ENCODE measurements at places on chromosomes 2 and 18.

DNA sequence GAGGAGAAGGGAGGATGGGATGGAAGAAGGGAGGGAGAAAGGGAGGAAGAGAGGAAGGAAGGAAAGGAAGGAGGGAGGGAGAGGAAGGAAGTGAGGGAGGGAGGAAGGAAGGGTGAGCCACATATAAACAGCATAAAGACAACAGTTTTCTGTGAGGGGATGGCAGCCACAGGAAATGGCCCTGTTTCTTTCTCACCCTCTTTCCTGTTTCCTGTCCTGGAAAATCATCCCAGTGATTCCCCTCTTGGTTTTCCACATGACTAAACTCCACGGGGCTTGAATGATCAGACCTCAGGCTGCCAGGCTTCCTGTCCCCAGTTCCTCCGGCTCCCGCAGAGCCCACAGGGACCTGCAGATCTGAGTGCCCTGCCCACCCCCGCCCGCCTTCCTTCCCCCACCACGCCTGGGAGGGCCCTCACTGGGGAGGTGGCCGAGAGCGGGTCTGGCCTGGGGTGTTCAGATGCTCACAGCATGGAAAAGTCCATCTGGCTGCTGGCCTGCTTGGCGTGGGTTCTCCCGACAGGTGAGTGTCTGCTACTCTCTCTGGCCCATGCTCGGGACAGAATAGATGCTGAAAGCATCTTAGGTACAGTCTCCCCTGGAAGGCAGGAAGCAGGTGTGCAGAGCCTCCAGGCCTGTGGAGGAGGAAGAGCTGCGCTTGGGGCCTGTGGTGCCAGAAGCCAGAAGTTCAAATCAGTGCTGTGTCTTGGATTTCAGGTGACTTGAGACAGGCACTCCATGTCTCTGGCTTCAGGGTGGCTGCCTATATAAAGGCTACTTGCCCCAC lies at the start of gene SIGLEC15:
TSS of gene SIGLEC15 (plus strand) at position 418 of the 787 bp plus-strand sequence. CDS start at position 472, 54 bp downstream.
- DNase-seq, result no peak

DNA sequence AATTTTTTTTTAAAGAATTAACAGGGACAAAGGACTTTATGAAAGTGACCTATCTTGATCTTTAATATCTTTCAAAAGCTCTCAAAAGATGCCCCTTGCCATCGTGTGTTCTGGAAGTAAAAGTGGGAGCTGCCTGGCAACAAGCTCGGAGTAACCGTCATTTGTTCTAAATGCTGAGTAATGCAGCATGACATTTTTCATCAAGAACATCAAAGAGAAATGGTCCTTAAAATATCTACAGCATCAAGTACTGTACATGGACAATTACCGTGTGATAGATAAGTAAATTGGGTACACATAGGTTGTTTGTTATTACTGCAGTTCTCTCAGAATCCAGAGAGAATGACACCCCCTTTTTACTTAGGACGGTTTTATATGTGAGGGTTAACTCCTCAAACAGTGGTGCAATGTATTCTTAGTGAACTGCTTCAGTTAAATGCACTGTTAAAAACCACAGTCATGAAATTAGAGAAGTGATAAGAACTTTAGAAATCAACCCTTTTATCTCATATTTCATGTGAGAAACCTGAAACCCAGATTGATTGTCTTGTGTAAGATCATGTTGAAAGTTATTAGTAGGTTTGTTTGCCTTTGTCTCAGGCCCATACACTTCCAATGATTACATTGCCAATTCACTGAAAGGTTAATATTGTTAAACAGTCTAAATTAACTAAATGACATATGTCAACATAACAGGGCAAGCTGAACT lies 90.6 kb upstream of the HNMT start:
- DNase-seq, result no peak

DNA sequence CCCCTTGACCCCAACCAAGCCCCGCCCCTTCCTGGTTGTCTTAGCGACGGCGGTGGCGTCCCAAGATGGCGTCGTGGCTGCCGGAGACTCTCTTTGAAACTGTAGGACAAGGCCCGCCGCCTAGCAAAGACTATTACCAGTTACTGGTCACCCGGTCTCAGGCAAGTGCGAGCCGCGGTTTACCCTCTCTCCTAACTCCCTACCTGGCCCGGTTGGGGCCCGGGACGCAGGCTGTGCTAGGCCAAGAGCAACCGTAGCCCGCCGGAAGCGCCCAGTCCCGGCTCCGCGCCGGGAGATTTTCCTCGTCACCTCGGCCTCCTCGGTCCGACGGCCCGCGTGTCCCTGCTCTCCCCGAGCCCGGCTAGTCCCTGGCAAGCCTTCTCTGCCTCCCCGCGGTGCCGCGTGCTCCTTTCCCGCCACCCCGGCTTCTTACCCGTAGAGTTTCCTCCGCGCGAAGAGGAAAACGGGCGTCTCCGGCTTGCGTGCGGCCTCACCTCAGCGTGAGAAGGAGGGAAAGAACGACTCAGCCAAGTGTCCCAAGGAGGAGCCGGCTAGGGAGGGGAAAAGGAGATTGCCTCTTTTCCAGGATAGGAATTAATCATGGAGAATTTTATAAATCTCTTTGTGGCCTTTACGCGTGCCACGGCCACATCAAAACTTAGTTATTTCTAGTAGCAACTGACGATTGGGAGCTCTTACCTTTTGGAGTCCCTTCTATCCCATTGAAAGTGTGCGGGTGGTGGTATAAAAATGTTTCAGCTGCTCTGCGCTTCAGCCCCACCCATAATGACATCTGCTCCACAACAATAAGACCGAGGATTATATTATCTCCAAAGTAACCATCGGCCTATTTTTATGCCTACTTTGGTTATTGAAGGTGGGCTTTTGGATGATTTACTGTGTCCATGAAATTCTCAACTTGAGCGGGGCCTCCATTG lies at the start of gene FBXO36:
TSS of gene FBXO36 (plus strand) at position 55 of the 938 bp plus-strand sequence. CDS start at position 66, 11 bp downstream.
- no peak for DNase-seq

GRCh38 chr2:20398956-20399567 lies 47.8 kb upstream of the RHOB start:
- DNase-seq, result no peak
